Heart left ventricle (tissue), 16 donors: ENCODE measurements at places on chromosomes 4 and X. TPM values are rescaled to one million over a fixed set of nuclear protein-coding genes. Genes with fewer than 3 reads are reported as not detected.

The CYLC1 gene
- total RNA-seq: not detected

The NAP1L2 gene
- 3.5 TPM for total RNA-seq

The PNPLA4 gene
- total RNA-seq: 28.2 TPM

The YTHDC1 gene
- 42.1 TPM for total RNA-seq

The OPRPN gene
- total RNA-seq: not detected

The CORIN gene
- 24.0 TPM for total RNA-seq

The SOWAHD gene
- 0.35 TPM for total RNA-seq

The ESX1 gene
- total RNA-seq: not detected

The PAGE1 gene
- not detected for total RNA-seq

GRCh38 chrX:119655125-119655524 is 37.8 kb downstream of the SEPTIN6 start:
- DNase-seq: no peak

DNA sequence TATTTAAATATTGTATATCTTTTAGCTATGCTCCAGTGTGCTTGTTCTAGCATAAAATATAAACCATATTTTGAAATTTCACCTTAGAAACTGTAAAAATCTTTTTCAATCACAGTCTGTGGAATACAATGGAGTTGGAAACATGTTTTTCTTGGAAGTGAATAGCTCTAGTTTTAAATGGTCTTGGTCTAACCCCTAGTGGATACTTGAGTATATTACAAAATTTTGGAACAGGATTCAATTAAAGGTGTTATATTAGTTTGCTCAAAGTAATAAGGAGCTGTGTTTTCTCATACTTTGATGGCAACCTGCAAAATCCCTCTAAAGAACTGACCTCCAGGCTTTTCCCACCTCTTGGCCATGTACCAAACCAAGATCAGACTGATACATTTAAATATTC is 48.2 kb downstream of the STK26 start:
- DNase-seq: no peak

DNA sequence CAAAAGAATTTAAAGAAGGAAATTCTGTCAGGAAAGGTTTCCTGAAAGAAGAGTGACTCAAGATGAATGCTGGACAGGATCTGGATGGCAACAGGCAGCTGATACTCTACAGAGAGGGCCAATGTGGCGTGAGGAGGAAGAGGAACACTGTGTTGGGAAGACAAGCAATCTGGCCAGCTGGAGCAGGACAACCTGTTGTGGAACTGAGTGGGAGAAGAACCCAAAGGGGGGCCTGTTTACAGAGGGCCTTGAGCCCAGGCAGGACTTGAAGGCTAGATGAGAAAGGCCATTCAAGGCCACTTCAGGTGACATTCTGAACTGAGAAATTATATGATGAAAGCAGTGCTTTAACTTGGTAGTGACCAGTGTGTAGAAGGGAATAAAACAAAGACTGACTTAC is 8.5 kb downstream of the OTUD4 start:
- DNase-seq: no peak

- DNase-seq: no peak
Observed at GRCh38 chr4:129971419-129971818, 875.5 kb downstream of the C4orf33 start.

DNA sequence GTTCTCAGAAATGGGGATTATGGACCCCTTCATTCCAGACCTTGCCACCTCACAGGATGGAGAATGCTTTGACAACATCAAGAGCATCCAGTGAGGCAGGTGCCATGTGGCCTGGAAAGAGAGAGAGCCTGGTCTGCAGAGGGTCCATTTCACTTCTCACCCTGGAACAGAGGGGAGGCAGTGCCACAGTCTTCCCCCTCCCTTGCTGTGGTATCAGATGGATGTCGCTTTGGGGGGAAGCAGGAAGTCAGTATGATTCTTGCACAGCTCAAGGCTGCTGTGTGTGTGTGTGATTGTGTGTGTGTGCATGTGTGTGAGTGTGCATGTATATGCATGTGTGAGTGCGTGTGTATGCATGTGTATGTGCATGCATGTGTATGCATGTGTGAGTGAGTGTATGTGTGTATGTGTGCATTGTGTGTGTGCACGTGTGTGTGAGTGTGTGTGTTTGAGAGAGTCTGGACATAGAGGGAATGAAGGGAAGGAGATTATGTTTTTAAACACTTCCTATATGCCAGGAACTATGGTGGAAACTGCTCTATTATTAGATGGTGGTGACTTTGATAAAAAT is 328.6 kb upstream of the CLNK start:
- no peak for DNase-seq

GRCh38 chrX:135531813-135532212 is 11.4 kb downstream of the INTS6L start:
- DNase-seq: no peak

DNA sequence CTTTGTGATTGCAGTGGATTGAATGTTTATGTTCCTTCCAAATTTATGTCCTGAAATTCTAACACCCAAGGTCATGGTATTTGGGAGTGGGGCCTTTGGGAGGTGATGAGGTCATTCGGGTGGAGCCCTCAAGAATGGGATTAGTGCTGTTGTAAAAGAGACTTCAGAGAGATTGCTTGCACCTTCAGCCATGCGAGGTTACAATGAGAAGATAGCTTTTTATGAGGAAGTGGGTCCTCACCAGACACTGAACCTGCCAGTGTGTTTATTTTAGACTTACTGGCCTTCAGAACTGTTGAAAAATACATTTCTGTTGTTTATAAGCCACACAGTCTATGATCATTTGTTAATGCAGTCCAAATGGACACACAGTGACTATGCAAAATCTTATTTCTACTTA is 161.0 kb upstream of the GPRIN3 start:
- DNase-seq: no peak

DNA sequence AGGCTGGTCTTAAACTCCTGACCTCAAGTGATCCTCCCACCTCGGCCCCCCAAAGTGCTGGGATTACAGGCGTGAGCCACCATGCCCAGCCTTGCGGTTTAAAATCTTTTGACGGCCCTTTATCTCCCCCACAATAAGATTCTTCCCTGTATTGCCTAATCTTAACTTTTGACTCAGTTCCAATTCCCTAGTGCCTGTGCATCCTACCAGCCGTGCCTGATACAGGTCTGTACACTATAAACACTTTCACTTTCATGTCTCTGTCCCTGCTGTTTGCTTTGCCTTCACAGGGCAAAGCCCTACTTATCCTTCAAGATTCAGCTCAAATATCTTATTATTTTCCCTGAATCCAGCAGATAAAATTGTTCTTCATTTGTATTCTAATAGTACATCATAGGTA is 74.6 kb downstream of the WDR44 start:
- no peak for DNase-seq

GRCh38 chrX:96002431-96002830 is 682.2 kb upstream of the DIAPH2 start:
- no peak for DNase-seq

DNA sequence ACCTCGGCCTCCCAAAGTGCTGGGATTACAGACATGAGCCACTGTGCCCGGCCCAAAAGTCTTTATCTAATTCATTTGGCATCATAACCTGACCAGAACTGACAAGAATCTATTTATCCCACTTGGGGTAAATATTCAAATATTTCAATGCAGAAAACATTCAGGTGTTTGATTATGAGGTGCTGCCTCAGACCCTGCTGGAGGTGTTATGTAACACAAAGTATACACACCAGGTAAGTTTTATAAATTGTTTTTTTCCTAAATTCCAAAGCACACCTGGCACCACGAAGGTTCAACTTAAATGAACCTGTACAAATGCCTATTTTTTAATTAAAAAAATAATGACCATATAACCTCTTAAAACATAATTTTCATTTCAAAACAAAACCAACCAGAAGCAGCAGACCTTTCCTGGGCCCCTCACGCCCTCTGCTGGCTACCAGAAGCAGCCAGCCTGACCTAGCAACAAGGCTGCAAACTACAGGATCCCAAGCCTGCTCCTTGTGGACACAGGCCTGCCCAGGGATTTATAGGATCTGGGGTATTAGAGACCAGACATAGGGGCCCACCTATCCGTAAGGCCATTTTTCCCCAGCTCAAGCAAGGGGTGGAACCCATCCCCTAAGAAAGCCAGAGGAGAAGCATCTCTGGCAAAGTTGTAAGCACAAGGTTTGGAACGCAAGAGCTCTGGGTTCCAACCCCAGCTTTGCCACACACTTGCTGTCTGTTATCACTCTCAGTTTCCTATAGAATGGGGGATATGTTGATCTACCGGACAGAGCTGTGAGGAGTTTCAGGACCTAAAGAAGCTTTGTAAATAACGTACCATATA is 11.7 kb downstream of the OTUD5 start:
- DNase-seq: peak; percentile 32

GRCh38 chr4:26573389-26573794 is 10.5 kb upstream of the TBC1D19 start:
- no peak for DNase-seq

- no peak for DNase-seq
Observed at GRCh38 chrX:17566740-17567139, 170.6 kb upstream of the SCML1 start.

DNA sequence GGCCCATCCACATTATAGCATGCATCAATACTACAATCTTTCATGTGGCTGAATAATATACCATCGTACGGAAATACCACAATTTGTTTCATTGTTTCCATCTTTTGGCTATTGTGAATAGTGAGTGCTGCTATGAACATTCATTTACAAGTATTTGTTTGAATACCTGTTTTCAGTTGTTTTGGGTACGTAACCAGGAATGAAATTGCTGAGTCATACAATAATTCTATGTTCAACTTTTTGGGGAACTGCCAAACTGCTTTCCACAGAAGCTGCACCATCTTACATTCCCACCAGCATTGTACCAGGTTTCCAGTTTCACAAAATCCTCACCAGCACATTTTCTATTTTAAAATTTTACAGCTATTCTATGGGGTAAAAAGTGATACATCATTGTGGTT is 28.5 kb upstream of the MANBA start:
- DNase-seq: no peak

- no peak for DNase-seq
Observed at GRCh38 chr4:100079264-100079663, 111.0 kb downstream of the DDIT4L start.

GRCh38 chr4:101127176-101127790 is 220.0 kb downstream of the PPP3CA start:
- DNase-seq: no peak

DNA sequence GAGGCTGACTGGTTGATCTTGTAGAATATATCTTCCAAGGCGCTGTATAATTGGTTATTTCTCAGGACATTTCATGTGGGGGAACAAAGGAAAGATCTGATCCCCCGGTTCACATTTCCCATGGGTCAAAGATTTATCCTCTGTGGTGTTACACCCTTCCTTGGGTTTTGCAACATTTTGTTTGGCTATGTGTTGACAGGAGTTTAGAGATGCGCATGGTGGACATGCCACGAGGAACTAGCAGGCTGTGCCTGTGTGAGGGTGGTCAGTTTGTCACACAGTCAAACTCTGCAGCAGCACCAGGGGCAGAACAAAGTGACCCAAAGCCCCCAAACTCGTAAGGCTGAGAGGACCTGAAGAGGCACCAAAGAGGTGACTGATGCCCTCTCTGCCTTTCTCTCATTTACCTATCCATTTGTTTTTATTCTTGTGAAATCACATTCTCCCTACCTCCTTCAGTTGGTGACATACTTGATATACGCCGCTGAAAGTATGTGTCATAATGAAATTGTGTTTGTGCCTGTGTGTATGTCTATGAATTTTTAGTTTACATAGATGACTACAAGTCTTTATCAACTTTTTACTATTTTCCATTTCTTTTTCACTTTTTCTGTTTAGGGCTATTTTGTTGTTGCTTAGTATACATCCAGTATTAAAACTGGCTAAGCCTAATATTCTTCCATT is 164.7 kb downstream of the SPCS3 start:
- DNase-seq: no peak

GRCh38 chr4:6502747-6503465 is 30.5 kb upstream of the PPP2R2C start:
- no peak for DNase-seq

DNA sequence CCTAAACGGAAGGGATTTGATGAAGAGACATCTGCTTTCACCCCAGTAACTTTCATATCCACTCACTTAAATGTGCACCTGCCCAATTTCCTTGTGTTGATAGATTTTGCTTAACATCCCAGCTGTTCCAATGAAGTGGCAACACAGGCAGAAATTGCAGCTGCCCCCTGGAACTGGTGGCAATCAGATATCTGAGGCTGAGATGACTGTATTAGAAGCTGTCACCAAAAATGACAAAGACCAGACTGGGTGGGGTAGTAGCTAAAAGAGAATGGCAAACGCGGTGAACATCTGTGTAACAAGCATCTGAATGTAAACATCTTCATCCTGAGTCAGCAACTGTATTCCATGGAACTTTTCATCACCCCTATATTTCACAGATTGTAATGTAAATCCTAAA is 17.1 kb downstream of the GABRA2 start:
- DNase-seq: no peak

DNA sequence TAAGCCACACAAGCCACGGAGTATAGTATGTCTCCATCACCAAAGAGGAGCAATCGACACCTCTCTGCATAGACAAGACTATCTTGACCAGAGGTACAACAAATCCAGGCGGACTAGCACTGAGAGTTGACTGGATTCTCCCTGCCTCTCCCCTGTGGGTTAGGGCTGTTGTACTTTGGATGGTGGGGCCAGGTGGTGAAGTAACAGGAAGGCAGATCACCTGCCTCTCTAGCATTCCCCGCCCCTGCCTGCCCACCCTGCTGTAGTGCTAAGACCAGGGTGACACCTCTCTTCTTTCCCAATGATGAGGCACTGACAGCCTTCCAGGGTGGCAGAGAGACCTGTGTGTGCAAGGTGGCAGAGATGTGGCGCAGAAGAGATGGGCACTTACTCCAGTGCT is 47.5 kb upstream of the TRIM2 start:
- no peak for DNase-seq

GRCh38 chr4:187276736-187277408 is 553.2 kb upstream of the FAT1 start:
- DNase-seq: no peak

DNA sequence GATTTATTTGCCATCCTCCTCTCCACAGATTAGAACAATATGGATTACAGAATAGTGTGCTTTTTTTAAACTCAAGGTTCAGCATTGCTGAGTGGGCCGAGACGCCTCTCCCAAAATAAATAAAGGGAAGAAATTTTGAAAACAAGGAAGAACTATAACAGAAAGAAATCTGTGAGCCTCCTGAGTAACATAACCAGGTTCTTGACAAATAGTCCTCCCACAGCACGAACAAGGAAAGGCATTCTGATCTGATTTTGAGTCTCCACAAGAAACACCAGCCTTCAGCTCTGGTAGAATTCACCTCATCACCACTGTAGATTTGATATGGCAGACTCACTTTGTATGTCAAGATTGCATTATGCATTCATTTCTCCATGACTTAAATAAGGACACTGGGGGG is 173.6 kb downstream of the HHIP start:
- no peak for DNase-seq

DNA sequence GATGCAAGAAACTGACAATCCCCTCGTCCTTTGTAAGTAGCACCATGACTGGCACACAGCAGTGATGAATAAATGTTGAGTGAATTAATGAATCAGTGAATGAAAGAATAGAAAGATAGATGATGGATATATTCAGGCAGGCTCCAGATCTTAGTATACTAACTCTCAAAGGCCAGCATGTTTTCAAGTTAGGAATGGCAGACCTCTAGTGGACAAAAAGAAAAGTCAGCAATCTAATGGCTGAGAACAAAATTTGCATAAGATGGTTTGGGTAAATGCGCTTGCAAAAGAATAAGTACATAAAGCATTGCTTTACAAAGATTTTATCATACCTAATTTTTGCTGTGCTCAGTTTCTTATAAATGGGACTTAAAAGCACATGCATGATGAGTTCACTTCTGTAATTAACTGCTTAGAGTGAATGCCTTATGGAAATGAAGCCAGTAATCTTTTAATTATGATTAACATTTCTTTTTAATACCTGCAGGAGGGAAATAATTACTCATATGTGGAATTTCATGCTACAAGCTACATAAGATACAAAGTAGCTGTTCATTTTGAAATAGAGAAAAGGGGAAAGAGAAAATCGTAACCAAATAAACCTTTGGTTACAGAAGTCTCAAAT is 126.9 kb upstream of the GPRIN3 start:
- DNase-seq: no peak
